ENCODE measurements at places on chromosomes 6 and 20. TPM values are rescaled to one million over a fixed set of nuclear protein-coding genes. Genes with fewer than 3 reads are reported as not detected.

KAT14 gene
- 11.3 TPM for total RNA-seq

LAMA2 gene
- 2.0 TPM for total RNA-seq

HDGFL1 gene
- total RNA-seq: not detected

PRR18 gene
- total RNA-seq: not detected

DDR1 gene
- 15.2 TPM for total RNA-seq

MBOAT1 gene
- 13.8 TPM for total RNA-seq
